ENCODE measurements at places on chromosomes 2 and 18.

GRCh38 chr2:152577579-152577978, 139.7 kb downstream of the PRPF40A start:
- no peak for DNase-seq

GRCh38 chr2:217964275-217965161, 38.3 kb downstream of the TNS1 start:
- DNase-seq: no peak

GRCh38 chr2:74293191-74293991, 49.8 kb downstream of the SLC4A5 start:
- no peak for DNase-seq

GRCh38 chr2:119814216-119814615, 54.5 kb downstream of the PTPN4 start:
- DNase-seq: no peak

DNA sequence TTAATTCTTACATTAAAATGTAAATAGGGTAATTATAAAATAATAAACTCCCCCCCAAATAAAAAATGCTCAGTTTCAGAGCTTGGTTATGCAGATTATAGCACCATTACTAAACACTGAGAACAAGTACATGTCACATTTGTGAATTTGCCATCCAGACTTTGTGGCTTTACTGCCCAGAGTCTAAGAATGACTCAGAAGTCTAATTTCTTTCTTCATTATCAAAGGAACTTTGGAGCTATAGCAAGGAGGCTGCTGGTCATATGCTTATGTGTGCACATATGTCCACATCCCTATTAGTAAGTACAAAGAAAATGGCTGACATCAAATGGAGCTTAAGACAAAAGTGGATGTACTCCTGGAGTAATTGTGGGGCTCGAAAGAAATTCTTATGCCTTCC, 248.5 kb upstream of the SESTD1 start:
- no peak for DNase-seq

DNA sequence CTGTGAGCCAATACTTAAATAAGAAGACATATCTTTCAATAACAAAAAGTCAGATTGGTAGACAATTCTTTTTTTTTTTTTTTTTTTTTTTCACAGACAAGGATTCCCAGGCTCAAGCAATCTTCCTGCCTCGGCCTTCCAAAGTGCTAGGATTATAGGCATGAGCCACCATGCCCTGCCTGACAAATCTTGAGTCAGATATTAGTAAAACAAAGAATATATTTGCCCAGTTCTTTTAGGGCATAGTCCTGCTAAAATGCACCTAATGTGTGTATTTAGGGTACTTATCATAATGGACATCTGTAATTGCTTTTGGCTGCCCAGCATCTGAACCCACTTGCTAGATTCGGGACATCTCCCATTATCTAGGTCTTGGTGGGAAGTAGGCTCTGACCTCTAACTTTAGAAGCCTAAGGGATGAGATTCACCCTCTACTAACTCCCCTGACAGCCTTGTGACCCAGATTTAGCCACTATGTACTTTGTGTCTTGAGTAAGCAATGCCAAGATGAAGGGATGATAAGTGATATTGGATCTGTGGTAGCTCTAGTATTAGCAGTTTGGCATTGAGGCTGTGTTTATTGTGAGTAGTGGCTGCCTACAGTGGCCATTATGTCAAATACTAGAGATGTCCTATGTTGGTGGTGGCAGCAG, 18.5 kb upstream of the PSME4 start:
- no peak for DNase-seq

- peak; percentile 4 for DNase-seq
Observed at GRCh38 chr2:151638191-151638933, 95.9 kb downstream of the NEB start.

DNA sequence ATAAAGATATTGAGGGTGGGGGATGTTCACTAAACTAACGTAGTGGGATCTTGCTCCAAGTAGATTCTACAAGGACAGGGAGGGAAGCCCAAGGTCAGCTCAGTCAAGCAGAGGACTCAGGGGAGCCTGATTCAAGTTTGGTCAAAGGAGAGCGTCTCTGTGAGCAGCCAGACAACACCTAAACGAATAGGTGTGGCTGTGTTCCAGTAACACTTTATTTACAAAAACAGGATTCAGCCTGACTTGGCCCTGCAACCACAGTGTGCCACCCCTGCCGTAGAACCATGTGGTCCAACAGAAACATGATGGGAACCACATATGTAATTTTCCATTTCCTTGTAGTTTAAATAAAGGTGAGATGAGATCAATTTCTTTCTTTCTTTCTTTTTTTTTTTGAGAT, 18.1 kb upstream of the FZD5 start:
- DNase-seq: no peak

DNA sequence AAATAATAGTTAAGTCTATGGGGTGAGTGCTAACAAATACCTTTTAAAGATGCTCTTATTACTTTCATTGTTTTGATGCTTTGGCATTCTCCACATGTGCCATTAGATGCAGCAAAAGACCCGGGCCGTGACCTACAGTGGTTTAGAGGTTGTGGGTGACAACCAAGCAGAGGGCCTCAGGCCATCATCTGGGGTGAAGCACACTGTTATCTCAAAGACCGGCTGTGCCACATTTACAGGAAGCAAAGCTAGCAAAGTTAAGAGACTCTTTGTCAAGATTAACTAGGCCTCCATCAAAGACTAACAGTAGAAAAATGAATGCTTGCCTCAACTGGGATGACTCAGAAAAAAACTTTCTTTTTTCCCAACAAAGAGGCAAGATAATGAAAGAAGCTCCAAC, 695.3 kb downstream of the SATB2 start:
- DNase-seq: no peak

- DNase-seq: no peak
Observed at GRCh38 chr2:179646862-179647587, 214.4 kb downstream of the ZNF385B start.

DNA sequence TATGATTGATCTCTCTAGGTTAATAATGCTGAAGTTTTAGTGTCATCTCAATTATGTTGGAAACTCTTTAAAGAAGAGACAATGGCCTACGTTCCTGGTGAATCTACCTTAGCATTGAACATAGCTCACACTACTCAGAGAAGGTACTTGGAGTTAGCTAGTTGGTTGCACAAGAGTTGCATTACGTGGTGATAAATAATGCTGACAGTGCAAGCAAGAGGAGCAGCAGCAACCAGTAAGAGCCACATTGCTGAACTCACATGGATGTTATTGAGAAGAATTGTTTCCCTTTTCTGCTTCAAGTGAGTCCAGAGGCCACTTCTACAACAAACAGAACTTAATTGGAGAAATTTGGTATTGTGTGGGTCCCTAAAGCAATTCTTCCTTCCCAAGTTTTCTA, 737.1 kb downstream of the TDRD15 start:
- no peak for DNase-seq

GRCh38 chr2:137857881-137858280, 106.4 kb upstream of the HNMT start:
- DNase-seq: no peak

DNA sequence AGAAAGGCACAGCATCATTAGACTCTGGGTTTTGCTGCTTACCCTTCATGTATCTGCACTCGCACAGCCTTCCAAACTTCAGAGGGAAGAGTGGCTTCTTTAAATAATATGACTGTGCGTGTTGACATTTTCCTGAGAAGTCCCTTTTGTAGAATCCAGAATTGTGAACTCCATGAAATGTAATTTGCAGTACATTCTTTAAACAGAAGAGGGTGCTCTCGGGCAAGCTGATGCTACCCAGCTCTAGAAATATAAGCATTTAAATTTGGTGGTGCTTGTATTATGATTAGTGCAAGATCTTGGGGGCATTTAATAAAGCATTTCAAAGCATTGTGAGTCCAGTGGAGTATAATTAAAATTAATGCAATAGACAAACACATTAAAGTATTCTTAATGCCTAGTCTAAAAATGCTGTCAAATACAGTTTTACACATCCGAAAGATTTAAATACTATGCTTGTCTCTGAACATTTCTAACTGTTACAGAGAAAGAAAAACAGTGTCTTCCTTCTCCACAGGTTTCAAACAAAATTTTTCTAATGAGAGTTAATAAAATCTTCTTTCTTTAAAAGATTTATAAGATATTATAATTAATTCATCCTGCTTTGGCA, 17.3 kb upstream of the GTF2A1L start:
- no peak for DNase-seq

DNA sequence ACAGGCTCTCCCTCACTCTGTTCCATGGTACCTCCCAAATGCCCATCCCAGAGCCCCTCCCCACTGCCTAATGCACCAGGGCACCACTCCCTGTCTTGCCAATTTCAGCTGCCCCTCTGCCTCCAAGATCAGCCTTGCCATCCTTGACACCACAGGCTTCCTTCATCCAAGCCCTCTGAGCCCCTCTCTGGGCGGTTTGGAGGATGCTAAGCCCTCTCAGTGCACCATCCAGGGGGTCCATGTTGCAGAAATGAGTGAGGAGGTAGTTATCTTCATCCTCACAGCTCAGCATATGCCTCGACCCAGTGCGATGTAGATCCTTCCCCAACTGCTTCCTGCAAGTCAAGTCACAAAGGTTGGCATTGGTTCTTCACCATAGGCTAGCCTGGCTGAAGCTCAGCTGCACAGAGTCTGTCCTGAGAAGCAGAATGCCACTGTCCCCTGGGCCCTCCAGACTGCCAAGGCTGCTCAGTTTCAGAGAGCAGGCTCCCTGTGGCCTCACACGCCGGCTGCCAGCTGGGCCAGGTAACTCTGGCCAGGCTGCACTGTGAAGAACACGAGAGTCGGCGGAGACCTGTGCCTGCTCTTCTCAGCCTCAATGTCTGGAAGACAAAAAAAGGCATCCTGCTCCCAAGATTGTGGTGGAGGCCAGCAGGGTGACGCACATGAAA, 9.9 kb upstream of the MAP3K2 start:
- no peak for DNase-seq

DNA sequence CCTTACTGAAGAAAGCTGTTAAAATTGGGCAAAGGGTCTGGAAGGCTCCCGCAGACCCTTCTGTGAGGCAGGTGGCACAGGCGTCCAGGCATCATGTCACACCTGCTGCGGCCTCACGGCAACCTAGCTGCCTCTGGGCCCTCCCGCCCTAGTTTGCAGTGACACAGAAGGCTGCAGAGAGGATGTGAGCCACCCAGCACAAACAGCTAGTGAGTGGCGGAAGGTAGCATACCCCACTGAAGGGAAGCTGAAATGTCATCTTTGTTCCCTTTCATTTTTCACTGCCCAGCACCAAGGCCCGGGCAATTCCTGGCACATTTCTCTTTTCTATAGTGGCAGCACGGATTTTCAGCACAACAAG, 53.8 kb downstream of the TRAPPC12 start:
- no peak for DNase-seq

GRCh38 chr2:71962911-71963694, 184.6 kb downstream of the CYP26B1 start:
- DNase-seq: no peak

DNA sequence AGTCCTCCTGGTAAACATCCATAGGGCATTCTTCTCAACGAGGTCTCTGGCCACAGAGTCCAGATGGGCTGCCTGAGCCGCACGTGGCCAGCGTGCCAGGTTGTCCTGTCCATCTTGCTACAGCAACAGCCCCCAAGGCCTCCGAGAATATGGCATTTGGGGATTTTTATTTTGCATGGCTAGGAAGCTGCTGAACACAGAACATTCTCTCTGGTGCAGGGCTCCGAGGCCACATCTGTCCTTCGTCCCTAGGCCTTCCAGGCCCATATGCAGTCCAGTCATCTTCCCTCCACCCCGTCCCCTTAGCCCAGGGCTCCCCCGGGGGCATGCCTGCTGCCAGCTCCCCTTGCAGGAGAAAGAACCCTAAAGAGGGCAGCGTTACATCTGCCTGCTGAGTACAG, 2.3 kb downstream of the HDAC4 start:
- no peak for DNase-seq

GRCh38 chr18:65753520-65753919, 2.7 kb downstream of the CDH7 start:
- DNase-seq: no peak
